ENCODE measurements at places on chromosomes 12 and 14.
A peak's percentile ranks its signal among the peaks of the same experiment; 100 is the strongest.

DNA sequence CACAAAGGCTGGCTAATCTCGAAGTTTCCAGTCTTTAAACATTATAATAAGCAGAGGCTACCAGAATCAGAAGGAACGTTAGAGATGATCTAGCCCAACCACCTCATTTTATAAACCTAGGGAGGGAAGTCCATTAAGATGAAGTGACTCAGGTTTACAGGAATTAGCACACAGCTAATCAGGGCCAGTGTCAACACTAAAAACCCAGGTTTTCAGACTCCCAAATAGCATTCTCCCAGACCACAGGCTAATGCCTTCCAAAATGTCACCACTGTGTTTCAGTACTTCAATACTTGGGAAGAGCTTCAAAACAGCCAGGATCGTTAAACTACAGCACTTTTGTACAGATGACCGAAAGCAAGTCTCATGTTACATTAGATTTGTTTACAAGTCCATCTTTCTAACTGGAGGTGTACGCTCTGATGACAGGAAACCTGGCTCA is 89.2 kb downstream of the FOXN3 start:
- DNase-seq = no peak

DNA sequence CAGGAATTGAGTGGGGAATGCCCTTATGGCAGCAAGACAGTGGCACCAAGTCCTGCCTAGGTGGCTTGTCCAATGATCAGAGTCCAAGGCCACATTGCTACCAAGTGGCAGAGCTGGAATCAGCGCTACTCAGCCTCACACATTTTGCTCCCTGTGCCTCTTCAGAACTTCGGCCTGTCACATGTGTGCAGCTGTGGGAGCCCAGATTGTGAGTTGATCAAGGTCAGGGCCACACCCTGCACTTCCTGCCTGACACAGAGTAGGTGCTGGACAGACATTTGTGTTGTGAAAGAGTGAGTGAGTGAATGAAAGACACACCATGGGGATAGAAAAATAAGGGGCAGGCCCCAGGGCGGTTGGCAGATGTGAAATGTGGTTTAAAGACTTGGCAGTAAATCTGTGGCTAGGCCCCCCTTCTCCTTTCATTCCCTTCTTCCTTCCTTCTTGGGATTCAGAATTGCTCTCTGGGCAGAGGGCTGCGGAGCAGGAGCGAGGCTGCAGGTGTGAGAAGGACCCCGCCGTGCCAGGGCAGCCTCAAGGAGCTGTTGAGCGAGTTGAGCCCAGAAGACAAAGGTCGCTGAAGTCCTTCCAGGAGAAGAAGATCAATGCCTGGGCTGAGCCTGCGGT is 83.5 kb downstream of the SLC25A47 start:
- peak; percentile 62 for DNase-seq

DNA sequence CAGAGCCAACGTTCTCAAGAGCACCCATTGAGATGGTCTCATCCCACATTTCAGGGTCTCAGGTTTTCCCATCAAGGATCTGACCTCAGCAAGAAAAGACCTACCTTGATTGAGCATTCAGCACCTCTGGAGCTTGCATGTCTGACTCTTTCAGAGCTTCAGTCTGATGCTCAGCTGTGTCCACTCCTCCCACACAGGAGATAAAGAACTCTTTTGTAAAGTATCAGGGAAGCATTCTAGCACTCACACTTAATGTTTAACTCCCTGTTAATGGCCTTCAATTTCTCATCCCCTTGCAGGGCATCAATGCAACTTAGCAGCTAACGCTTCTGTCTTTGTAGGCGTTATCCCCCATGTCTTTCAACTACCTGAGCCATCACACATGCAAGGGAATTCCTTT is 124.1 kb downstream of the GALC start:
- no peak for DNase-seq

DNA sequence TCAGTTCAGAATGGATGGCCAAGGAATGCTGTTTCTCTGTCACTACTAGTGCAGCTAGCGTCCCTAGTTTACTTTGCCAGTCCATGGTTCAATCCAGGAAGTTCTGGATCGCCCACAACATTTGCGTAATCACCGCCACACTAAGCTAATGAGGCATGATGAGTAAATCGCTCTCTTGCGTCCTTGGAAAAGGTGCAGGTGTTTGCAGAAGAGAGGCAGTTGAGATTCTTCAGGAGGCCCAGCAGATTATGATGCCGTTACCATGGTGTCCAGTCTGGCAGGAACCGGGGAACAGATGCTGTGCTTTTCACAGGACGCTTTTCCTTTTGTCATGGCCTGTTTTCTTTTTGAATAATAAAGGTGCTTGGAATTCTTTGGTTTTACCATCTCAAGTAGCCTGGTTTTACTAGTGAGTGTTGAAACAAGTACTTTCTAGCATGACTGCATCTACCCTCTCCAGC is 9.0 kb downstream of the TPH2 start:
- no peak for DNase-seq

GRCh38 chr12:14284184-14284722 is 81.2 kb upstream of the ATF7IP start:
- DNase-seq = no peak

GRCh38 chr12:111954969-111955368 is 58.0 kb downstream of the TMEM116 start:
- no peak for DNase-seq

- DNase-seq = no peak
Measured at GRCh38 chr14:23335623-23336022, 14.4 kb downstream of the PABPN1 start.

DNA sequence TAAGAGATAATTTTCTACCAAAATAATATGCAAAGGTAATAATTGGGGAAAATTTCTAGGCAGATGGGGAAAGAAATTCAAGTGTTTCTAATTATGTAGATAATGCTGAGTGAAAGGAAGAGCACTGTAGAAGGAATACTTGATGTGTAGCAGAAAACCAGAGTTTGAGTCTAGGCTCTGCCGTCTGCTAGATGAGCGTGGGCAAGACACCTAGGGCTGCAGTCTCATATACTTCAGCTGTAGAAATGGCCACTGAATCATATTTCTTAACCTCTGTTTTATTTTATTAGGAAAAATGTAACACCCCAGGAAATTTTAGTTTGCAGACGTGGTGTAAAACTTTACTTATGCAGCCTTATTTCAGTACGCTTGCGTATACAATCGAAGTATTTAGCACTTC is 59.8 kb upstream of the SLC38A2 start:
- DNase-seq = no peak

DNA sequence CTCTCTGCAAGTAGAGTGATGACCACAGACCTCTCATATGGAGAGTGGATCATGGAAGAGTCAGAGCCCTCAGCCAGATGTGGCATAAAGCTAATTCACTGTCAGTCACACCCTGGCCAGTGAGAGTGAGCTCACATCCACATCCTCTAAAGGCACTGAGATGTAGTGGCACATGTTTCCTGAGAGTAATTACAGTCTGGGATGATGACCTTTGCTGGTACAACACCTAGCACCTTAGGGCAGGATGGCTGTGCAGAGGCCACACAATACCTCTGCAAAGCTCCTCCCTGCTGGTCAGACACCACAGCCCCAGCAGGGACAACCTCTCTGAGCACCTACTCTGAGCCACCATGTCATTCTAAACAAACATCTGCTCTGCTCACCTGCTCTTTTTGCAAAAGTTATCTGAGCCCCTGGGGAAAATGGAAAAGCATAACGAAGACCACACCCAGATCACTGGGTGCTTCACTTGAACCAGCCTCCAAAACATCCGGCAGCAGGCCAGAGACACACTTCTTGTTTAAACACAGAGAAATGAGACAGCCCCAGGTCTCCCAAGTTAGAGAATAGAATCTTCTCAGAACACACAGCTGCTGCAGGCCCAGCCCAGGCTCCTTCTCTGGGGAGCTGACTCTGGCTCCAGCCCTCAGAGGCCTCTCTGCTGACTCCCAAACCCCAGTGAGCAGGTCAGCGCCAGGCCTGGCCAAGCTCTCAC is 30.3 kb downstream of the PITPNM2 start:
- DNase-seq = no peak

GRCh38 chr14:31371646-31372045 is 48.7 kb downstream of the HEATR5A start:
- peak; percentile 44 for DNase-seq

GRCh38 chr14:105867961-105868599 is 341.7 kb downstream of the TMEM121 start:
- no peak for DNase-seq

GRCh38 chr12:111396726-111397445 is 8.8 kb upstream of the SH2B3 start:
- DNase-seq = peak; percentile 64

DNA sequence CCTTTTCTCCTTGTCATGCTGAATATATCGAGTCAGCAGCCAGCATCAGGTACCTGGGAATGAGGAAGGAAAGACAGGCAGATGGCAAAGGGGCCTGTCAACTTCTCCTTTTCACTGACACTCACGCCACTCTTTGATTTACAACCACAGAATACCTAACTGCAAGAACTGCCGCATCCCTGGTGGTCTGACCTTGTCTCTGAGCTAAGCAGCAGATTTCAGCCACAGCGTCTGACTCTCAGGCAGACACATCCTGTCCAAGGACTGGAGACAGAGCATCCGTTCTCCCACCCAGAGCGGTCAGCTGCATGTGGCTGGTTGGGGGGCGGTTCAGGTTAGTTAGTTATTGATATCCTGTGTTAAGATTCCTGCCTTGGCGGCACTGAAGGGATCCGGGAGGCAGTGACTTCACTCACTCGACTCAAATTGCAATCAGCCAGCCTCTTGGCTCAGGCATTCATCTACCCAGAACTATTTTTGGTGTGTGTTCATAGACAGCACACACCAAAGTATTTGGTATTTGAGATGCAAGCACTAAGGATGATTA is 11.2 kb upstream of the MAP1LC3B2 start:
- DNase-seq = peak; percentile 59

- DNase-seq = no peak
Measured at GRCh38 chr12:52519826-52520662, at the start of gene KRT5. TSS of gene KRT5 (minus strand) at chr12:52520394. CDS start at chr12:52520296, 98 bp downstream.

DNA sequence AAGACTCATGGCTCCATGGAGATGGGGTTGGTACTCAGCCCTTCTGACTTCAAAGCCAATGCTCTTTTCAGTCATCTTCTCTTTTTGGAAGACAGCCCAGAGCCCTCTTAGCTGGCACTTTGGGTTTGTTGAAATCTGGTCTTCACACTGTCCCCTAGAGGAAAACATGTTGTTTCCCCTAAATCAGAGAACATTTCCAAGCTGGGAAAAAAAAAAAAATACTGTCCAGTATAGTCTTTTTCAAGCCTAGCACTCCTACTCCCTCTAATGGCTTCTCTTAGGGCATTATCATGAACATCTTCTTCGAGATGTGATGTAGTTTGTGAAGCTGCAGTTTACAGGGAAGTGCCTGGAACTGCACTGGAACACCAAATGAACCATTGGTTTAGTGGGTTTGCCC is 3.0 kb upstream of the ZC3H14 start:
- DNase-seq = no peak

- no peak for DNase-seq
Measured at GRCh38 chr14:96799489-96800054, 2.4 kb downstream of the VRK1 start.

- no peak for DNase-seq
Measured at GRCh38 chr12:27838543-27839185, 58.6 kb upstream of the MANSC4 start.

- no peak for DNase-seq
Measured at GRCh38 chr12:23361971-23362370, 587.5 kb downstream of the SOX5 start.

DNA sequence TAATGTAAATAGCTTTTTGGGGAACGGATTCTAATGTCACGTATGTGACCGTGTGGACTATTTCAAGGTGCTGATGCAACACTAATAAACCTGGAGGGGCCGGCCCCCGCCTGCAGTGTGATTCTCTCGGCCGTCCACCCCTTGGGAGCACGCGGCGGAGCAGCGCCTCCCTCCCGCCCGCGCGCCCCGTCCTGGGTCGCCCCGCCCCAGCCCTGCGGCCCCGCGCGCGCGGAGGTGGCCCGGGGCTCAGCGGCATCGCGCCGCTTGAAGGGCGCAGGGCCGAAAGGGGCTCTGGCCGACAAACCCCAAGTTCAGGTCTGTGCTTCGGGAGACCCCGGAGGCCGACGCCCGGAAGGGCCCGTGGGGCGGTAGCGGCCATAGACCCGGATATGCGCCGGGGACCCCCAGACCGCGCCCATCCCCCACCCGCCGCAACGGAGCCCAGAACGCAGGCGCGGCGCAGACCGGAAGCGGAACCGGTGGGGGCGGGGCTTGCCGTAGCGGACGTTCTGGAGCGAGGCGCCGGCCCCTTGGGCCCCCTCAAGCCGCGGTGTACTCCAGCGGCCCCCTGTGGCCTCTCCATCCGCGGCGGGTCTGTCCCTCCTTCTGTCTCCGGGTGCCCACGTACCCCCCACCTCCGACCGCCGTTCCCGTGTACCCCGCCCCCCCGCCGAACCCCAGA is at the start of gene TEX22:
TEX22 (plus strand) TSS at position 495 of the 682 bp plus-strand sequence. CDS start 803 bp downstream, outside the sequence.
- DNase-seq = peak; percentile 72

GRCh38 chr14:74843653-74844052 is 32.3 kb downstream of the PROX2 start:
- no peak for DNase-seq

- DNase-seq = no peak
Measured at GRCh38 chr12:58310368-58310767, 369.0 kb downstream of the ATP23 start.

DNA sequence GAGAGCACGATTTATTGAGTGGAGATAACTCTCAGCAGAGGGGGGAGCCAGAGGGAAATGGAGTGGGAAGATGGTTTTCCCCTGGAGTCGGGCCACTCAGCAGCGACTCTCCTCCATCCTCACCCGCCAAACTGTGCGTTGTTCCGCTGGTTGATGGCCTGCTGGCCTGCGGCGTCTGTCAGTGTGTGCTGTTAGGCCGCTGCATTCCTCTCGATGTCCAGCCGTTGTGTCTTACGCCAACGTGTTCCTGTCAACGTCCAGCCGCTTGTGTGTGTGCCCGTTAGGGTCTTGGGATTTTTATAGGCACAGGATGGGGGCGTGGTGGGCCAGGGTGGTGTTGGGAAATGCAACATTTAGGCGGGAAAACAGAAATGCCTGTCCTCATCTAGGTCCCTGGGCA is 69.2 kb downstream of the PTPRQ start:
- DNase-seq = no peak

GRCh38 chr12:79069009-79069408 is 204.4 kb downstream of the SYT1 start:
- DNase-seq = no peak

- DNase-seq = no peak
Measured at GRCh38 chr14:65160091-65160490, 57.8 kb upstream of the MAX start.

DNA sequence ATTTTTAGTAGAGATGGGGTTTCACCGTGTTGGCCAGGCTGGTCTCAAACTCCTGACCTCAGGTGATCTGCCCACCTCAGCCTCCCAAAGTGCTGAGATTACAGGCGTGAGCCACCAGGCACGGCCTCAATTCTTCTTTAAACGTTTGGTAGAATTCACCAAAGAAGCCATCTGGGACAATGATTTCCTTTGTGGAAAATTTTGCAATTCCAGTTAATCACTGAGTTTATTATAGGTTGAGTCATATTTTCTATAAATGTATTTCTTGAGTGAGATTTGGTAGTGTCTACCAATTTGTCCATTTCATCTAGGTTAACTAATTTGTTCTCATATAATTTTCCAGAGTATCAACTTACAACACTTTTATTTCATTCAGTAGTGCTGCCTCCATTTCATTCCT is 683.9 kb upstream of the TMEM132C start:
- DNase-seq = no peak
